ENCODE measurements at places on chromosomes 11 and 22.
A peak's percentile ranks its signal among the peaks of the same experiment; 100 is the strongest.

- DNase-seq: no peak
Observed at GRCh38 chr11:3192511-3193372, 25.9 kb downstream of the MRGPRG start.

- DNase-seq: no peak
Observed at GRCh38 chr11:31141789-31142188, 227.8 kb downstream of the DCDC1 start.

DNA sequence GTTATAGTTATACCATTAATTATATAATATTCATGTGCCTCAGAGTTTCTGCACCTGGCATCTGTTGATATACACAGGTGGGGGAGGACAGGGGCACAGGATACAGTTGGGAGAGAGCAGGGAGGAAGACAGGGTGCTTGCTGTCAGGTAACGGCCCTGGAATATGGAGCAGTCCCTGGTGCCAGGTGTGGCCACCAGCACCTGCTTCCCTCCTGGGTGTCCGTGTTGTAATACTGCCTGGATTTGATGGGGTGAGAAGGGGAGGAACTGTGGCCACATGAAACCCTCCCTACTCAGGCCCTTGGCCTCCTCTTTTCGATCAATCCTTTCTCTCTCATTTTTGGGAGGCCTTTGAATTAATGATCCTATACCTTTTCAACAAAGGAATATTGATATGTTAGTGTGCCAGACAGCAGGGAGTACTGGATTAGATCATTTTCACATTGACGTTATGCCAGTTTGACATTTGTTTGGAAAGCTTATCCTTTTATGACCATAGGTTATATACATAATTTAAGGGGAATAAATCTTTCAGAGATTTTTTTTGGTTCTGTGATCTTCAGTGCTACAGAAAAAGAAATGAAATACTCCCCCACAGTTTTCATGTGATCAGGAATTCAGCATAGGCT is 88.6 kb downstream of the TEAD1 start:
- no peak for DNase-seq

DNA sequence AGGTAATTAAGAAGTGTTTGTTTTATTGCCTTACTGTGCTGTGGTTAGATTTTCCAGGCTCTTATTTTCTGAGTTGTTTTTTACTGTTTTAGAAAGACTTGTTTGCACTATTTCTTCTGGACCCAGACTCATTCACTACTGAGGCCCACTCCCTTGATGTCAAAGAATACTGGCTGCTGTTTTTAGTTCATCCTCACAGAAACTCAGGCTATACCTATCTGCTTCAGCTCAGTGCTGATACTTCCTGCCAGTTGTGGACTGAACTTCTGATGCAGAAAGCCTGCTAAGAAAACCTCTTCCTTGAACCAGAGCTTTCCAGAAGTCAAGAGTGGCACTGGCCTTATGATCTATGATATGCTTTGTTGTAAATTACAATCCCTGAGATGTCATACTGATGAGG is 15.9 kb upstream of the PIK3IP1 start:
- DNase-seq: no peak

GRCh38 chr11:117843666-117844484 is 19.3 kb upstream of the FXYD2 start:
- DNase-seq: no peak

- no peak for DNase-seq
Observed at GRCh38 chr11:65808744-65809341, 22.0 kb downstream of the OVOL1 start.

GRCh38 chr22:31178859-31179258 is 18.9 kb downstream of the RNF185 start:
- no peak for DNase-seq

DNA sequence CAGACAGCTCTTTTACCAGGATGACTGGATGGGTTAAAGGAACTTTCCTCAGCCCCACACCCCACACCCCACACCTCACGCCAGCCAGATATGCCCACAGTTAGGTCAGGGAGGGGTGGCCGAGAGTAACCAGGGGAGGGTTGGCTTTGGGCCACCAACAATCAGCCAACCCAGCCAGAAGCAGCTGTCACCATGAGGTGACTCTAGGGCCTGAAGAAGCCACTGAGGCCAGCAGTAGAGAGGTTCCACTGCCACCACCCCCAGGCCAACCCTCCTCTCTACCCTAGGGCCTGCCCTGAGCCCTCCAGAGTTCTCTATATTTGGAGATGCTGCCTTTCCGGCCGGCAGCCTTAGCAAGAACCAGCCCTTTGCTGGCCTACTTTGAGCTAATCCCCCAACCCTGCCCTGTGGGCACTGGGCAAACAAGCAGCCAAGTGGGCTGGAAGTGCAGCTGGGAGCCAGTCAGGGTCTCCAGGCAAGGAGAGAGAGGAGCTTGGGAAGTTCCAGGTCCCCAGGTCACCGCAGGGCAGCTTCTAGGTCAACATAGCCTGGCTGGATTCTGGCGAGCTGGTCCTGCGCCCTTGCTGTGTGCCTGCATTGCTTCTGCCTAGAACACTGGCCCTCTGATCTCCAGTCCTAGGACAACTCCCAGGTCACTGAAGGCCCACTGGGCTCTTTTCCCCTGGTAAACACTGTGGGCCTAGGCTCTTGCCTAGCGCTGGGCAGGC is 12.0 kb upstream of the SYT8 start:
- no peak for DNase-seq

DNA sequence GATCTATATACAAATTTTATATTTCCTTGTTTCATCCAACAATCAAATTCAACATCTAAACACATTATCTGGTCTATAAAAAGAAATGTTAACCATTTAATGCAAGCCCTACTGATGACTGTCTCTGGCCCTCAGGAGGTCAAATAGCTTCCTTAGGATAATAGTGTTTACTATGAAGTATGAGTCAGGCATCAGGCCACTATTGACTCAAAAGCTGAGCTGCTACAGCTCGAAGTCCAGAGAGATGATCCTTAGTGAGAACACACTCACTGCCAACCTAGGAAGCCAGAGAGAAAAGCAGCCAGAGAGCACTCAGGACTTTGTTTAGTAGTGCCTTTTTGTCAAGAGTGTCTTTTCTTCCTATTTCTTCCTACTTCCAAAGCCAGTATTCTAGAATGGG is 171.8 kb downstream of the SOX6 start:
- DNase-seq: no peak

DNA sequence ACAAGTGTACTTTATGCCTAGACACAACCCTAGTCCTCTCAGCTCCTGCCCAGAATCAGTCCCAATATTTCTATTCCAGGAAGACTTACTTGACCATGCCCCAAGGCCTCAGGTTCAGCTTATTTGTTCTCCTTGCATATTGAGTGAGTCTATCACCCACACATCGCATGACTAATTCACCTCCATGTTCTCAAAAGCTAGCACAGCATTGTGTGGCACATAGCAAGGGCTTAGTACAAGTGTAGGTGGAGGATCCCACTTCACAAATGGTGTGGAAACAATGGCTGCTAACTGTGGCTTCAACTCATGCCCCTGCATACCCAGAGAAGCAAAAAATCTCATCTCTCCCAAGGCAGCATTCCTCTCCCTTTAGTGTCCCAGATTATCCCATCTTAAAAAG is 602.6 kb upstream of the API5 start:
- DNase-seq: no peak

- DNase-seq: no peak
Observed at GRCh38 chr11:3834664-3835461, 5.9 kb downstream of the RHOG start.

GRCh38 chr11:118545533-118545932 is 14.5 kb downstream of the TMEM25 start:
- no peak for DNase-seq

DNA sequence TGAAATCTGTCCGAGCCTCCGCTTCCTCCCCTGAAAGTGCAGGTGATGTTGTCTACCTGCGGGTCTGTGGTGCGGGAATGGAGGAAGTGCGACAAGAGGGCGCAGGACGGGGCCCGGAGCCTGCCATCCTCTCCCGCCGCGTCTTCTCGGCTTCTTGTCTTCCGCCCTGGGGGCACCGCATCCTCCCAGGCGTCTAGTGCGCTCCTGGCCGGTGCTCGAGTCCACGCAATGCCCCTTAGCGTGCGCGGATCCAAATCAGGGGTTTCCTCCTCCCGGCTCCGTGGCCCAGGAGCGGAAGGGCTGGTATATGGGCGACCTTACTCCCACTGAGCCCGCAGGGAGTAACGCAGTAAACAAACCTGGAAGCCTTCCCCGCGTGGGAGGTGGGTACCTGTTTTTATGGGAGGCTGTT is 405 bp downstream of the SFI1 start:
- no peak for DNase-seq

- DNase-seq: no peak
Observed at GRCh38 chr11:13053255-13053917, 44.3 kb downstream of the RASSF10 start.

GRCh38 chr22:31107894-31108218 is 488 bp upstream of the SELENOM start:
- no peak for DNase-seq

GRCh38 chr11:34053161-34053686 is 1.7 kb downstream of the CAPRIN1 start:
- peak; percentile 77 for DNase-seq

- DNase-seq: no peak
Observed at GRCh38 chr11:15163136-15163535, 48.4 kb downstream of the INSC start.

GRCh38 chr11:110392056-110392455 is 37.7 kb upstream of the FDX1 start:
- no peak for DNase-seq

- no peak for DNase-seq
Observed at GRCh38 chr11:74608431-74608830, 16.0 kb downstream of the POLD3 start.

DNA sequence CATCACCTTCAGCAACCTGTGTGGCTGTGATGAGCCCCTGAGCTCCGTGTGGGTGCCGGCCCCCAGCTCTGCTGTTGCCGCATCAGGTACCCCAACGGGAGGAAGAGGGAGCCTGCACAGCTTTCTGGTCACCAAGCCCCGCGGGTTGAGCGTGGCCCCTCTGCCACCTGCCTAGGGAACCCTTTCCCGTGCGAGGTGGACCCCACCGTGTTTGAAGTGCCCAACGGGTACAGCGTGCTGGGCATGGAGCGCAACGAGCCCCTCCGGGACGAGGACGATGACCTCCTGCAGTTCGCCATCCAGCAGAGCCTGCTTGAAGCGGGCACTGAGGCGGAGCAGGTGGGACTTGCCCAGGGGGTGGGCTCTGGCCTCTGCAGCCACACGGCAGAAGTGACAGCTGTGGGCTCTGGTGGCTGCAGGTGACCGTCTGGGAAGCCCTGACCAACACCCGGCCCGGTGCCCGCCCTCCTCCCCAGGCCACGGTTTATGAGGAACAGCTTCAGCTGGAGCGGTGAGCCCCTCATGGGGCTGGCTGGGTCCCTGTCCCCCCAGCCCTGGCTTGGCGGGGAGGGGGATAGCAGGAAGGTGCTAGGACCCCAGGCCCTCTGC is 1.9 kb upstream of the SSH3 start:
- DNase-seq: no peak

- DNase-seq: no peak
Observed at GRCh38 chr11:8013833-8014232, 26.7 kb downstream of the EIF3F start.

DNA sequence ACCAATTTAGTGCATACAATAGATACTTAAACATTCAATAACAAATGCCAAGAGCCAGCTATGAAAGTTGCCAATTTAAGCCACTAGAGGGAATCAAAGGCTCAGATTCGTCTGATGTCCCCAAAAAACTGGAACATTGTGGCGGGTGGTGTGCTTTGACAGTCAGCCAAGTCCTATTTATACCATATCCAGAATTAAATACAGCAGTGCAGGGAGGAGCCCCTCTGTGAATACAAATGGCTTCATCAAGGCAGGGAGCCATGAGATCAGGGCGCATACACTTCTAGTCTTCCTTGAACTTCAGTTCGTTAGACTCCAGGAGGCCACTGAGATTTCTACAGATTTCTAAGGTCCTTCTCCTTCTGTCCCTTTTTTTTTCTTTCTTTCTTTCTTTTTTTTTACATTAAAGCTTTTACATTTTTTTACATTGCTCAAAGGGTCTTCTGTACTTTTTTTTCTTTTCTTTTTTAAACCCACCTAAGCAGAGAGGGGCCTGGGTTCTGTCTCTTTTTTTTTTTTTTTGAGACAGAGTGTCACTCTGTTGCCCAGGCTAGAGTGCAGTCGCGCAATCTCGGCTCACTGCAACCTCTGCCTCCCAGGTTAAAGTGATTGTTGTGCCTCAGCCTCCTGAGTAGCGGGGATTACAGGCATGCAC is 41.5 kb upstream of the HSPA8 start:
- no peak for DNase-seq

DNA sequence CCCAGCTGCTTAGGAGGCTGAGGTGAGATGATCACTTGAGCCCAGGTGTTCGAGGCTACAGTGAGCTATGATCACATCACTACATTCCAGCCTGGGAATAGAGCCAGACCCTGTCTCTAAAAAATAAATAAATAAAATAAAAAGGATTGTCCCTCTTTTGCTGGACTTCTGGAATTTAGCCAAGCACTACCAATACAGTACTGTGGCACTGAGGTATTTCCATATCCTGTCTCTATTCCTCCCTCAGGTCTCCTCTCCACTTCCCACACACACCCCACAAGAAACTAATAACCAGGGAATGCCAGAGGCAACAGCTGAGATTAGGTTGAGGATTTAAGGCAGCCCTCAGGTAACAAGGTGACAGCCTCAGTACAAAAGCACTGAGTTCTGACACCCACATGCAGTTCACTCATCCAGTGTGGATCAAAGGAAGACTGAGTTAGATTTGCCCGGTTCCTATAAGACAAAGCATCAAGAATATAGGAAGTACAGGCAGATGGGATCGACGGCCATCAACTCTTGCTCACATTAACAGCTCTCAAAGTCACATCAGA is 4.5 kb upstream of the PPP2R1B start:
- DNase-seq: no peak

- DNase-seq: no peak
Observed at GRCh38 chr11:69541001-69541285, 59.5 kb downstream of the LINC01488 start.

DNA sequence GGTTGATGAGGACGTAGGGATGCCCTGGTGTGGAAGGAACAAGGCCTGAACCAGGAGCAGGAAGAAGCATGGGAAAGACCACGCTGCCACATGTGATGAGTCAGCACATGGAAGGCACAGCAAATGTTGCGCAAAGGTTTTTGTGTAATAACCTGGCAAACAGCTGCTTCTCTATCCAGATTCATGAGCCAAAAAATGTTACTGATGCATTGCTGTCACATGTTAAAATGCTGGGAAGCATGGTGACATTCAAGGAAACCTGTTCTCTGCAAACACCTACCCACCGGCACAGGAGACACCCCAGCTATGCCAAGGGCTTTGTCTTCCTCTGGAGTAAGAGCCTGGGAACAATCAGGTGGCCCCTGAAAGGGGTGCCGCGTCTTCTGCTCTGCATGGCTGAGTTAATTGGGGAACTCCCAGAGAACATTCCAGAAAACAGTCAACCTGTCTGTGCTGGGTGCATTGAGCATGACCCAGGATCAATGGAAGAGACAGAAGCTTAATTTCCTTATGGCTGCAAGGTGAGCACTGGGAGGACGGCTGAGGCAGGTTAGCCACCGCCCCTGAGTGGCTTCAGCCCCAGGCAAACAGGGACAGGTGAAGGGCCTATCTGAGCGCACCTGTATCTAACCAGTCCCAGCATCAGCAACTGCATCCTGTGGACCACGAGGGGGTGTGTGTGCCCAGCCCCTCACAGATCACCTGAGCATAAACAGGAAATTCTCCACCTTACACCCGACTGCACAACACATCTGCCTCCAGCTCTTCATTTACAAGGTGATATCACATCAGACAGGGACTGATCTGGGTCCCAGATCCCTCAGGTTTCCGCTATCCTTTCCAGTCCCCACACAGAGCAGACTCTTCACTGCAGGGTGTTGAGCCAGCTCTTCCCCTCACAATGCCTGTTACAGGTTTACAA is 108.4 kb downstream of the GGTLC2 start:
- no peak for DNase-seq

Measured in stimulated activated CD8-positive, alpha-beta memory T cell treated with anti-CD3 and anti-CD28 coated beads, Interleukin-7, amount 100 ng/mL, for 48 hours (primary cell).